ENCODE measurements at places on chromosomes 7 and 10. TPM values are rescaled to one million over a fixed set of nuclear protein-coding genes. Genes with fewer than 3 reads are reported as not detected.

CUZD1 gene
- total RNA-seq, result 0.47 TPM

AGR2 gene
- not detected for total RNA-seq

LBX1 gene
- under 0.01 TPM for total RNA-seq

CEP55 gene
- total RNA-seq, result 0.94 TPM

TMEM178B gene
- under 0.01 TPM for total RNA-seq

ACSM6 gene
- not detected for total RNA-seq

Data from bronchial smooth muscle cell (primary cell).